SJSA1 (cell line): ENCODE measurements at places on chromosomes 2 and 18. TPM values are rescaled to one million over a fixed set of nuclear protein-coding genes. Genes with fewer than 3 reads are reported as not detected.

GRCh38 chr18:59047321-59048047, 92.2 kb upstream of the SEC11C start:
- H3K27me3 ChIP-seq: no peaks in the 10 kb centered on the region
- no peak for DNase-seq
- no peaks in the 10 kb centered on the region for H3K36me3 ChIP-seq
- H3K27ac ChIP-seq: no peak overlapping the region
- H3K4me1 ChIP-seq: no peaks in the 10 kb centered on the region

DNA sequence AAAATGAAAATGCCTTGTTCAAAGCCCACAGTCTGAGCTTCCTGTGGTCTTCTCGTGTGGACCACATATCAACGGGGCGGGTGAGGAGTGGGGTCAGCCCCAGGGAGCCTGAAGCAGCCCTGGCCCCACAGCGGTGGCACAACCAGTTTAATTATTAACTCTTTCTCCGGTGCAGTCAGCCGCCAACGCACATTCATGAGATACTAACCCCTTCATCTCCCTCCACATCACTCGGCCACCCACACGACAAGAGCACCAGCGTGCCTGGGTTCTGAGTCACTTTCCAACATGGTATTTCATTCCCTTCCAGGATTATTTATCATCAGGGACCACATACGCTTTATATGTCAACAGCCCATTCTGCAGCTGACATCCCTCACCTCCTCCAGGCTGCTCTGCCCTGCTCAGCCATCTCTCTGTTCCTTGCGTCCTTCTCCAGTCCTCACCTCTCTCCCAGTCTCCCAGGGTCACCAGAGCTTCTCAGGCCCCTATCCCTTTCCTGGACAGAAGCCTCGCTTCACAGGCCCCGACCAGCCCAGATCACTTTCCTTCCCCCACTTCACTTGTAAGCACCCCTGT, 48.0 kb upstream of the ID2 start:
- no peaks in the 10 kb centered on the region for H3K27me3 ChIP-seq
- peaks cover 61% of the 10 kb centered on the region for H3K4me1 ChIP-seq
- peak; percentile 99 for DNase-seq
- peak overlapping the region; percentile 85 for H3K27ac ChIP-seq
- no peaks in the 10 kb centered on the region for H3K36me3 ChIP-seq
- H3K4me3 ChIP-seq: no peak overlapping the region

DNA sequence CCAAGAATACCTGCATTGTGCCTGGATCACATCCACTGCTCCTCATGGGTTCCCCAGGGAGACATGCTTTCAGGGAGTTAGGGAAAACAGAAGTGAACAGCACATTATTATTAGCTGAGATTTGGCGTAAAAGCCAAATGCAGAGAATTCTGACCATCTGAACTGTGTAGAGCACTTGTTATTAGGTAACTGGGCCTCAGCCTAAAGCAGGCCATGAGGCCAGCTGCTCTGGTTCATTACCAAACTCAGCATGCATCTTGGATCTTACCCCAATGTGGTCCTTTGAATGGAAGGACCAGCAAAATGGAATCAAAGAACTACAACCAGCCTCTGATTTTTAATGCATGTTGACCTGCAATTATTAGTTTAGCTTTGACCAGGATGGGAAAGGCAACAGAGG, 322.3 kb downstream of the KCNS3 start:
- no peak for DNase-seq
- no peak overlapping the region for H3K4me3 ChIP-seq
- H3K36me3 ChIP-seq: no peaks in the 10 kb centered on the region
- no peak overlapping the region for H3K27ac ChIP-seq
- H3K4me1 ChIP-seq: no peaks in the 10 kb centered on the region

GRCh38 chr2:194060269-194060668, 1596.8 kb upstream of the SLC39A10 start:
- no peak overlapping the region for H3K27ac ChIP-seq
- H3K27me3 ChIP-seq: no peaks in the 10 kb centered on the region
- H3K4me3 ChIP-seq: no peak overlapping the region

DNA sequence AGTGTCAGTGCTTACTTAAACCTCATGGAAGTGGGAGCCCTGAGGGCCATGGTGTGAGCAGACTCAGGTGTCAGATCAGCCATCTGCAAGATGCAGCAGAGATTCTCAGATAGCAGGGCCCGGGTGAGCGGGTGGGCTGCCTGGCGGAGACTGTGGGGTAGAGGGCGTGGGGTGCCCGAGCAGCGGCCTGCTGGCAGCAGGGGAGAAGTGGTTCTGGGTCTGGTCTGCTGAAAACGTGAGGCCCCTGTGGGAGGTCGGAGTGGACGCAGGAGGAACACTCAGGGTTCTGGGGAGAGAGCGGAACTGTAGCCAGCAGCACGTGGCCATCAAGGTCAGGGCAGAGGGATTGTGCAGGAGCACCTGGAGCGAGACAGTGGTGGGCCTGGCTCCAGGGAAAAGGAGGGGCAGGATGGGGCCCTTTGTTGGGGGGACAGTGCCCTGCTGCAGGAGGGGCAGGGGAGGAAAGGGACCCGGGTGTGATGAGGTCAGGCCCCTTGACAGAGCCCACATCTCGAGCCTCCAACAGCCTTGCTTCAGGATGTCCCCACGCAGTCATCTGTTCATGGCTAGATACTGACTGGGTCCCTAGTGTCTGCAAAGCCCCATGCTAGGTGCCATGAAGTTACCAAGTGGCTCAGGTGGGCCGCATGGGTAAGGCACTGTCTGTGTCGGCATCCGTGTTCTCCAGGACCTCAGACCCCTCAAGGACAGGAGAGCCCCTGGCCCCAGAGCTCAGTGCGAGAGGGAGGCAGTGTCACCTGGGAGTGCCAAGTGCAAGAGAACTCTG, 2.7 kb upstream of the ESPNL start:
- no peaks in the 10 kb centered on the region for H3K27me3 ChIP-seq
- DNase-seq: no peak
- no peaks in the 10 kb centered on the region for H3K36me3 ChIP-seq
- H3K27ac ChIP-seq: no peak overlapping the region

- H3K4me1 ChIP-seq: no peaks in the 10 kb centered on the region
Observed at GRCh38 chr2:209876211-209876610, 104.6 kb downstream of the UNC80 start.

DNA sequence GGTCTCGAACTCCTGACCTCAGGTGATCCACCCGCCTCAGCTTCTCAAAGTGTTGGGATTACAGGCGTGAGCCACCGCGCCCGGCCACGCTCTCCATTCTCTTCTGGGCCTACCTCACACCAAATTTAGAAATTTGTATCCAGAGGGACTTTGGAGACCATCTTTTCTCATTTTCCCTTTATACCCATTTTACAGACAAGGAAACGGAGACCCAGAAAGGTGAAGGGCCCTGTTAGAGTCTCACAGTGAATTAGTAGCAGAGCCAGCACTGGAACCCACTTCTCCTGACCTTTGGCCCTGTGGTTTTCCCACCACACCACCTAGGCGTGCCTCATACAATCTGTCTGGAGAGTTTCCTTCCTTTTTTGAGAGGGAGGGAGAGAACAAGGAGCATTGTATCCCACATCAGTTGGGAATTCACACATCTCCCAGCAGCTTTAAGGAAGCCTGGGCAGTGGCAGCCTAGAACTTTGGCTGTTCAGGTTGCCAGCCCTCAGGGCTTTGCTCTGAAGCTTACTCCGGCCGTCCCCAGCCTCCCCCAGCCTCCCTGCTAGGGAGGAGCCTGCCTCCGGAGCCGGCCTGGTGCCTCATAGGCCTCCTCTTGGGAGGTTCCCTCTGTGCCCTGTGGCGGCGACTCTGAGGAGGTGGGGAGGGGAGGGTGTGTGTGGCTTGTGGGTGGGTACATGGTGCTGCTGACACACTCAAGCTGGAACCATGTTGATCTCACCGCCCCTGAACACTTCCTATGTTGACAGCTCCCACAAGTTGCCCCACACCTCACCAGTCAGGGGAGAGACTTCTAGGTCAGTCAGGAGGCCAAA, 13.8 kb downstream of the FOSL2 start:
- peaks cover 47% of the 10 kb centered on the region for H3K4me1 ChIP-seq
- peak; percentile 56 for DNase-seq
- peaks cover 96% of the 10 kb centered on the region for H3K36me3 ChIP-seq
- no peaks in the 10 kb centered on the region for H3K27me3 ChIP-seq
- no peak overlapping the region for H3K4me3 ChIP-seq

- H3K27me3 ChIP-seq: no peaks in the 10 kb centered on the region
- no peak for DNase-seq
- no peak overlapping the region for H3K4me3 ChIP-seq
- no peak overlapping the region for H3K27ac ChIP-seq
Observed at GRCh38 chr2:236977852-236978398, 107.8 kb upstream of the COPS8 start.

DNA sequence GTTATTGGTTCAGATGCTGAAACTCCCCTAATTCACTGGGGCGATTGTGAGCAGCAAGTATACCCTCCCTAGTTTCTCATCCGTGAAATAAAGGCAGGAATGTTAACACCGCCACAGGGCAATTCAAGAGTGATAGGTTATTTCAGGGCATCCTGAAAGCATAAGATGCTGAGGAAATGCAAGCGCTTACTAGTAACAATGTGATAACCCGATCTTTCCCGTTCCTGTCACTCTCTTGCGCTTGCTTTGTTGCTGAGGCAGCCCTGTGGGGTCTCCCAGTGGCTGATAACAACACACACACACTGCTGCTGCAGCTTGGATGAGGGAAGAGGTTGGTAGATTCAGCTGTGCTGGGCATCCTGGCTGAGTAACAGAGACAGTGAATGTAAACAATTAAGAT, 259.3 kb downstream of the AGPS start:
- no peak overlapping the region for H3K4me3 ChIP-seq
- no peaks in the 10 kb centered on the region; the same call in 1 of the 2 replicates for H3K27me3 ChIP-seq
- H3K27ac ChIP-seq: no peak overlapping the region
- no peak for DNase-seq

DNA sequence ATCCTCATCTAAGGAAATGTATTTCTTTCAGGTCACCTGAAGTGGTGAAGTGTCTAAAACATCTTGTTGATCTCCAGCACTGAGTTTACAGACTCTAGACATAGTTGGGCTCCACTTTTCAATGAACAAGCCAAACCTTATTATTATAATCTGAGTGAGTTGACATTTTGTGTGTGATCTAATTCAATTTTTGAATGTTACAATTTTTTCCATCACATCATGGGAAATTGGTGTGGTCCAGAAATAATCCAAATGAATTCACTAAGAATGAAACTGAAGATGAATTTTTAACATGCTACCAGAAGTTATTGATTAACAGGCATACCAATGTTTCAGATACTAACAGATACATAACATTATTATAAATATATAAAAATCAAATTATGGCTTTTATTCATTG, 75.6 kb upstream of the EFEMP1 start:
- peaks cover 15% of the 10 kb centered on the region for H3K4me1 ChIP-seq
- H3K27ac ChIP-seq: no peak overlapping the region
- H3K36me3 ChIP-seq: no peaks in the 10 kb centered on the region
- no peak for DNase-seq
- no peak overlapping the region for H3K4me3 ChIP-seq

FBXO41 gene
- total RNA-seq: 0.05 and 0.72 TPM in 2 replicates

IL1RL1 gene
- total RNA-seq: not detected in 2 replicates
